ENCODE measurements at places on chromosomes 4 and X.

- DNase-seq = no peak
Observed at GRCh38 chr4:62881210-62881609, 1528.0 kb downstream of the TECRL start.

GRCh38 chr4:86670298-86670697, 76.2 kb downstream of the PTPN13 start:
- no peak for DNase-seq

DNA sequence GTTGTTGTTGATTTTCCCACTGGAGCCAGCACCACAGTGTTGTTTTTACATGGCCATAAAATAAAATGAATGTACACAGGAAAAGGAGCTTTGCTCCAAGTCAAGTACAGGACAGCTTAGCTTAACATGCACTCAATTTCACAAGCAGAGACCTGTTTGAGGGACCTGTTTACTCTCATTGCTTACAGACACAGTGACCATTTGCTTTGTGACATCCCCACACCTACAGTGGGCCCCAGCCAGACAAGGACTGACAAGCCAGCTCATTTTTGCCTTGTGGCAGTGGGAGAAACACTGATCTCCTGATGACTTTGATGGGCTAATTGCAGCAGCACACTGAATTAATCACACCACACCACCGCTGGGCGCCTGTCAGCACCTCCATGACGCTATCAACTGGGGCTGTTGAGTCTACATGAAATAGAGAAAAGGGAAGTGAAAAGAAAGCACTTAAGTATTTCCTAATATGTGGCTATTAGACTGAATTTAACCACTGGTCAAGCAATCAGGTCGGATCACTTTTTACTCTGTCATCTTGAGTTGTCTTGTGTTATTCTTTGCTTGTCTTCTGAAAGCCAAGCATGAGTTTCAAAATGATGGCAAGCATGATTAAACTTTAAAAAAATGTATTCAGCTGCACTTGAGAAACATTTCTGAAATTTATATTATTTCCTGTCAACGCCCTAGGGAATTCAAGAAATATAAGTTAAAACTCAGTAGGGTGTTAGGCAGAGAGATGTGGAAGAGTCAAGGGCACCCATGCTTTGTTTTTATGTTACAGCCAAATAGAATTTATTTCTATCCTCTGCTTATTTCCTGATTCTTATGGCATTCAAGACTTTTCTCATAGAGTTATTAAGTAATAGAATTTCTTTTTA, 557.7 kb downstream of the RAB28 start:
- DNase-seq = no peak

DNA sequence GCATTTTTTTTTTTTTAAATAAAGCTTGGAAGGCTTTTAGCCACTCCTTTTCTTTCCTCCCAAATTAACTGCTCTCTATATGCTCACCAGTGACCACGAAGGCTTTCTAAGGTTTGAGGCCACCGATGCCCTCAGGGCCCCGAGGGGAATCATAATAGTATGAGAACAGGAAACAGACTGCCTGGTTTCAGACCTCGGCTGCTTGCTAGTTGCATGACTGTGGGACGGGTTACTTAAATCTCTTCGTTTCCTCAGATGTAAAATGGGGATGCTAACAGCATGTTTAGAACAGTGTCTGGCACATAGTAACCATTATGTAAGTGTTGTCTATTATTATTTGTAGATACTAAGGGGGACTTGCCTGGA, 3.6 kb downstream of the LINC00632 start:
- no peak for DNase-seq

- DNase-seq = no peak
Observed at GRCh38 chr4:27085396-27085795, 224.8 kb downstream of the STIM2 start.

GRCh38 chr4:46975812-46976553, 17.4 kb downstream of the GABRA4 start:
- peak; percentile 7 for DNase-seq

DNA sequence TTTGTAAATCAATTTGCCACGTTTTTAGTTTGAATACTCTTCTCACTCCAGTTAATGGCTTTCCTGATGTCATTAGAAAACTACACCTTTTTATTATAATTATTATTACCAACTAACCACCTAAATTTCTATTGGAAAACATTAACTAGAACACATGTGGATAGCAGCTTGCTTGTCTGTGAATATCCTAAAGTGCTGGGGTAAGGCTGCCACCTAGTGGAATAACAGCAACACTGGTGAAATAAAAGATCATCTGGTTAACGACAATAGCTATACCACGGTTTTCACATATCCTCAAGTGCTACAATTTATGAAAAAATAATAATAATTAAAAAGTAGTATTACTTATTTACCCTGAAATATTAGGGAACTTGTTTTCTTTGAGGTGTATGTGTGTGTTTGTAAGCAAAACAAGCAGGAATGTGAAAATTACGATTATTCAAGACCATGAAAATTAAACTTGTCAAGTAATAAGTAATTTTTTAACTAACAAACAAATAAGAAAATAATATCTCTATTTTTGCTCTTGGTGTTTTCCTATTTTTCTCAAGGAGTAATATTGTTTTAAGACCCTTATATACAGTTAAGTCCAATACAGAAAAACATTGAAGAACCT, 130.1 kb upstream of the TECRL start:
- peak; percentile 77 for DNase-seq

GRCh38 chrX:1493412-1493811, 40.7 kb upstream of the ASMTL start:
- no peak for DNase-seq

DNA sequence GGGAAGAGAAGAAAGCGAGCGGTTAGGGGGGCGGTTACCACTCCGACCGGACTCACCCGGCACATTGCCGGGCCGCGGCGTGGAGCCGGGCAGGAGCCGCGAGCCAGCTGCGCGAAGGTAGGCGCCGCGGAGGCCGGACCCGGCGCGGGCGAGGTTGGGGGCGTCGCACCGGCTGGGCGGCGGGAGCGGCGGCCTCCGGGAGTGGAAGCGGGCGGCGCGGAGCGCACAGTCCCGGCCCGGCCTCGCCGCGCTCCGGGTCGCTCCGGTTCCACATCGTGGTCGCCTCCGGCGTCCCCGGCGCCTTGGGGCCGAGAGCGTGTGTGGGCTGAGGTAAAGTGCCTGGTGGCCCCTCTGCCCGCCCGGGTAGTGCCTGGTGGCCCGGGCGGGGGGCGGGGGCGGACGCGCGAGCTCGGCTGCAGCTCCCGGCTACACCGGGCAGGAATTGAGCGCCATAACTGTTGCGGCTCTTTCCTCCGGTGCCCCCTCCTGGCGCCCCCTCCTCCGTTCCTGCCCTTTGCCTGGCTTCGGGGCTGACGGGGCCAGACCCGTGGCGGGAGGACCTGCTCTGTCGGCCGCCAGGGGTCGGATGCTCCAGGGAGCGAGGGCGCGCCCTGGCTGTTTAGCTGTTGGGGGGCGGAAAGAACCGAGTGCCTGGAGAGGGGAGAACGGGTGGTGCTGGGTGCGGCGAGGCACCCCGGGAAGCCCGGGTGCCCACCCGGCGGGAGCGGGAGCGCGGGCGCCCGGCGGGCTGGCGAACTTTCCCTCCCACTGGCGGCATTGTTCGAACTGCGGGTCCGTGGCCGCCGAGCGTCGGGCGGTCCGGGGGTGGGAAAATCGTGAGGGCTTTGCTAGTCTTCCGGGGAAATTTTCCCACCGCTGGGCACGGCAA, 626 bp downstream of the JADE3 start:
- peak; percentile 45 for DNase-seq

DNA sequence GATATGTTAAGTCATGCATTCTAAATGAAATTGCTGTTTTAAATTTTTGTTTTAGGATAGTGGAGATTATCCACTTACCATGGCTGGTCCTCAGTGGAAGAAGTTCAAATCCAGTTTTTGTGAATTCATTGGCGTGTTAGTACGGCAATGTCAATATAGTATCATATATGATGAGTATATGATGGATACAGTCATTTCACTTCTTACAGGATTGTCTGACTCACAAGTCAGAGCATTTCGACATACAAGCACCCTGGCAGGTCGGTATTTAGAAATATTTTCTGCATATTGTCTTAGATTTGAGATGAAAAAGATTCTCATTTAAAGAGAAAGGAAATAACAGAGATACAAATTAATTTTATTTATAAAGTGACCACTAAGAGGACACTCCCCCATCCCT, 83.6 kb downstream of the STAG2 start:
- peak; percentile 64 for DNase-seq

- no peak for DNase-seq
Observed at GRCh38 chr4:73252001-73252400, 6.6 kb downstream of the ANKRD17 start.

GRCh38 chr4:108777388-108777787, 14.5 kb upstream of the ETNPPL start:
- DNase-seq = peak; percentile 45

DNA sequence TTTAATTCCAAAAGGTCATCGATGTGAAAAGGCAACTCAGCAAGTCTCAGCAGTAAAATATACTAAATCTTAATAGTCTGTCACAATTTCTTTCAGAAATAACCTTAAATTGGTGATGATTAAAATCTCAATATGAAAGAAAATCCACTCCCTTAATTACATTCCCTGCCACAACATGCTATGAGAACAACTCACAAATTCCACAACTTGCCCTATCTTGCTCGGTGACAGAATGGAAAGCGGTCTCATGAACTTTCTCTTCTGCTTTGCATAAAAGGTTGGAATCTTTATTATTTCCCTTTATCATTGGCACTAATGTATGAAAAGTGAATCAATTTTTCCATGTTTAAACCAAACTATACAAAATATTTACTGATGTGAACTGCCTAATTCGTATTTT, 380.8 kb downstream of the TMA16 start:
- peak; percentile 87 for DNase-seq

DNA sequence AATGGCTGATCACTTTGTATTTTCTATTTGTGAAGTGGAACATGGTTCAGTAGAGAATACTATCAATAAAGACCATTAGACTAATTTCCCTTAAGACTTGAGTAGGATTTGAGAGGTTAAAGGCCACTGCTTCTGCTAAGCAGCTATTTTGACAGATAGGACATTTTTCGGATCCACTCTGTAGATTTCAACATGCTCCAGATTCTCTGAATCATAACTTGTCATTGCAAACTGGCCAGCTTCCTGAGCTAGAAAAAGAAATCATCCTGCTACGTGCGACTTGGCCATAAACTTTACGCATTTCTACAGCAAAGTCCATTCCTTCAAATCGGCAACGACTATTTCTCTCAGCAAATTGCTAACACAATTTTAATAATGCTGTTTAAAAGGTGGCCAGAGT, 55.2 kb downstream of the MGST2 start:
- DNase-seq = no peak

- peak; percentile 35 for DNase-seq
Observed at GRCh38 chrX:46381630-46382029, 163.6 kb downstream of the ZNF674 start.

GRCh38 chr4:28106155-28106554, 1245.5 kb downstream of the STIM2 start:
- DNase-seq = no peak

- DNase-seq = no peak
Observed at GRCh38 chrX:34901761-34902160, 40.8 kb upstream of the FAM47B start.

- DNase-seq = no peak
Observed at GRCh38 chr4:144599621-144600020, 46.3 kb upstream of the HHIP start.

DNA sequence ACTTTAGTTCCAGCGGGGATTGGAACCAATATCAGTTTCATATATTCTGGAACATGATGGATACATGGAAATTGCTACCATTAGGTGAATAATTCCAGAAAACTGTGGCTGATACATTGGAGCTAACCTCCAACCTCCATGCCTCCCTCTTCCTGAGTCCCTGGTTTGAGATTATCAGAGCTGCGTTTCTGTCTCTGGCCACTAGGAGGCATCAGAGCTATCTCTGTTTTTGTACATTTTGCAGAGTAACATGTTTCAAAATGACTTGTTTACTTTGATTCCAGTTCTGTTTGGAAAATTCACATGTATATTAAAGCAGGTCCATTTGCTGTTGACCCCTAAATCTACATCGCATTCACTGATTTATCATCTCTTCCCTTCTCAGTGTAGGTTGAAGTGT, 2.4 kb upstream of the RAB40AL start:
- DNase-seq = peak; percentile 35

- DNase-seq = peak; percentile 50
Observed at GRCh38 chr4:158811704-158812103, 42.9 kb downstream of the FNIP2 start.

- DNase-seq = no peak
Observed at GRCh38 chrX:25755194-25755593, 382.9 kb upstream of the MAGEB18 start.

- DNase-seq = peak; percentile 50
Observed at GRCh38 chr4:127055357-127055756, 577.4 kb upstream of the INTU start.

DNA sequence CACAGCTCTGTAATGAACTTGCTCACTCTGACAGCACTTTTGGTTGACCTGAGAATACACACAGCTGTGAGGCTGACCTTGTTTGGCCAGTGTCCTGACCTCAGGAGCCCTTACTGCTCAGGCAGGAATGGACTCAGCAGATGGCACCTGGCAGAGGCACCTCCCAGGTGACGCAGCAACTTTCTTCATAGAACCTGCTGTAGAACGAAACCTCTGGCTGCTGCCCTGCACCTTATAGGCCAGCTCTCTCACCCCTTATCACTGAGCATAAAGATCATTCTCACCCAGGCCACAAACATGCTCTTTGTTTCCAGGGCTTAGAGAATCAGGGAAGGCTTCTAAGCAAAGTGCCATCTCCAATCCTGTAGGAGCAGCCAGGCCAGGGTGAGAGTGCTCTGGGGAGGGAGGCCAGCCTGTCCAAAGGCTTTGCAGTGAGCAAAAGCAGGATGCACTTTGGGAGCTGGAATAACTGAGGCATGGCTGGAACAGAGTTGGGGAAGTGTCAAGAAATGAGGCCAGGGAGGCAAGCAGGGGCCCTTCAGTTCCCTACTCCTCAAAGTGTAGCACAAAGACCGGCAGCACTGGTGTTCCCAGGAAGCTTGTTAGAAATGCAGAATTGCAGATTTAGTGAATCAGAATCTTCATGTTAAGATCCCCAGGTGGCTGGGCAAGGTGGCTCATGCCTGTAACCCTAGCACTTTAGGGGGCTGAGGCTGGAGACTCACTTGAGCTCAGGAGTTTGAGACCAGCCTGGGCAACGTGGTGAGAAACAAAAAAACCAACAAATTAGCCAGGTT, 13.3 kb upstream of the CENPU start:
- peak; percentile 43 for DNase-seq

- peak; percentile 65 for DNase-seq
Observed at GRCh38 chrX:118360429-118361125, 14.7 kb downstream of the WDR44 start.

GRCh38 chr4:16573206-16573605, 325.2 kb downstream of the LDB2 start:
- peak; percentile 2 for DNase-seq

DNA sequence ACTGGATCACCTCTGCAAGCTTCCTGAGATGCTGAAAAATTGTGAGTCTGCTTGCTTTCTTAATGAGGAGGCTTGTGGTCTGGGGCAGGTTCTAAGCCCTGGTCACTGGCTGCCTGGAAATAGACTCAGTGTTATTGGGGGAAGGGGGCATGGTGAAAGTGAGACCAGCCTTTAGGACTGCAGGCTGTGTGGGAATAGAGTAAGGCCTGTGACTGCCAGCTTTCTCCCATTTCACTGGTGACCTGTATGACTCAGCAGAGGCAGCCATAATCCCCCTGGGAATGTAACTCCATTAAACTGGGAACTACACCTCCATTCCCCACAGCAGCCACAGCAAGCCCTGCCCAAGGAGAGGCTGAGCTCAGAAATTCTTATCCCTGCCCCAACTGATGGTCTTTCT, 55.9 kb upstream of the IL15 start:
- no peak for DNase-seq

- no peak for DNase-seq
Observed at GRCh38 chr4:79977131-79977840, 95.7 kb downstream of the ANTXR2 start.
